ENCODE measurements at places on chromosomes 4 and X.
A peak's percentile ranks its signal among the peaks of the same experiment; 100 is the strongest.

- DNase-seq = no peak
Measured at GRCh38 chr4:41509451-41509866, 28.5 kb upstream of the LIMCH1 start.

DNA sequence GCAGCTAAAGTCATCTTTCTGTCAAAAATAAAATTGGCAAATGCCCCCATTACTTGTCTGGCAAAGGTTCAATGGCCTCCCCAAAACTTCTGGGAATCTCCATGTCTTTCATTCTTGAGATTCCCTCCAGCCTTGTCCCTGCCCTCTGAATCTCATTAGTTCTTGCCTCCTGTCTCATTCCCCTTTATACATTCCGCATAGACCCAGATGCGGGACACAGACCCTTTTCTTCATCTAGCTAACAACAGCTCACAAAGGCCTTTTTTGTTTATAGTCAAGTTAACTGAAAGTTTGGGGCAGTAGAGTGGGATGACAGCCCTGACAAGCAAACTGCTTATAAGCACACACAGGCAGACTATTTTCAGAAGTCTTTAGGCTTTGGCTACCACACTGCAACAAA is 306.1 kb upstream of the FAM241A start:
- DNase-seq = no peak

DNA sequence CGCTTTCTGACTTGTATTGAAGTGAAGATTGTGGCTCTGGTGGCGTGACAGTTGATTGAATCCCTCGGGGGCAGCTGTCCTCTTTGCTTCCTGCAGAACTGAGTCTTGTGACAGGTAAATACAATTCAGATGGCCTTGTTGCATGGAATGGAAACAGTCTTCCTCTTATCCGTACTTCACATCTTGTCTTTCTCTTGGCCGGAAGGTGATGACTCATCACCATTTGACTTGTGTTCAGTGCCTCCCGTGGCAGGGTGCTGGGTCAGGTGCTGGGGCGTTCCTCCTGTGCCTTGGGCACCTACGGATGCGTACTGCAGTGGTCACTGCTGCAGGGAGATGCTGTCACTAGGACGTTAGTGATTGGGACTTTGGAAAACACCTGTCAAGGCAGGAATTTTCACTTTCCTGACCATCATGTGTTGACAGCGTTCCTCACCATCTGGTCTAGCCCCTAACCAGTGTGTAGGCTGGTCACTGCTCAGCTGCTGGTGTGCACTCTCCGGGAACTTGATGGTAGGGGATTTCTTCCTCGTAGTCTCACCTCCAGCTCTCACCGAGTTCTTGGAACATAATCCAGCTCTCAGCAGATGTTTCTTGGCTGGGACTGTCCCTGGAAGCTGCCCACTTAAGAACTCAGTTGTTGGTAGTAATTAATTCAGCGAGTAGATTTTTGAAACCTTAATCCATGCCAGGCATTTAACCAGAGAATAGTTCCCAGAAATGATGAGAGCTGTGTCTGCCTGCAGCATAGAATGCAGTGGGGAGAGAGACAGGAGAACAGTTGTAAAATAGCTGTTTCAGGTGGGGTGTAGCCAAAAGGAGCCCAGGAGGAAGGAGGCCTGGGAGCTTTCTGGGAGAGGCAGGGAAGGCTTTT is 7.2 kb downstream of the TBC1D14 start:
- peak; percentile 64 for DNase-seq

DNA sequence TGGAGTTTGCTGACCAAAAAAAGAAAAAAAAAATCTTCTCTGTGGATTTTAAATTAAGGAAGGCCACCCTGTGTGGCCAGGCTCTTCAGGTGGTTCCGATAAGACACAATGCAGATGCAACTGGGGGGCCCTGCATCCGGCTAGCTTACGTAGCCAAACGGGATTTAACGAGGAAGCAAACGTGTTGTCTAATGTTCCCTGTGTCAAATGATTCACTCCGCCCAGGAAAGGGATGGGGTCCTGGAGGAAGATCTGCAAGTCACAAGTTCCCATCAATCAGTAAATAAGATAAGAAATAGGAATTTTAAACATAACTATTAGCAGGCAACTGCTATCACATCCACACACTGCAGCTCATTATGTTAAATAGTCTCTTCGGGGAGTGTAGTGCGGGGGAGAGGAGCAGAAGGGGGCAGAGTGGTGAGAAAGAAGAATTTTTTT is 216.4 kb upstream of the GYPA start:
- no peak for DNase-seq

- DNase-seq = no peak
Measured at GRCh38 chr4:17316566-17316965, 195.3 kb downstream of the QDPR start.

DNA sequence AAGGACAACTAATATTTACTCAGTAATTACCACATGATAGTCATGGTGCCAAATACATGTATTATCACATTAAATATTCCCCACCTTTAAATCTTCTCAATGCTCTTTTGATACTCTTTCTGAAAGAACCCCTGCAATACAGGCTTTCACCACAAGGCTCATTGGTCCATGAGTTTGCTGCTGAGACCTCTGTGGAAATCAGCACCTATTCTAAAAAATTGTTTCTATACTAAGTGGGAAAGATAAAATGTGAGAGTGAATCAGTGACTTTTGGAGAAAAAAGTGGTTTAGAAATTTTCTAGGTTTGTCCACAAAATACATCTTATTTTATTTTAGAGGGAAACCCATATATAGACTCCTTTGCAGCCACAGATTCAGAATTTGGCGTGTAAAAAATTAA is 257.3 kb downstream of the ZIC3 start:
- DNase-seq = no peak

- no peak for DNase-seq
Measured at GRCh38 chr4:54032558-54033135, 31.8 kb downstream of the CHIC2 start.

DNA sequence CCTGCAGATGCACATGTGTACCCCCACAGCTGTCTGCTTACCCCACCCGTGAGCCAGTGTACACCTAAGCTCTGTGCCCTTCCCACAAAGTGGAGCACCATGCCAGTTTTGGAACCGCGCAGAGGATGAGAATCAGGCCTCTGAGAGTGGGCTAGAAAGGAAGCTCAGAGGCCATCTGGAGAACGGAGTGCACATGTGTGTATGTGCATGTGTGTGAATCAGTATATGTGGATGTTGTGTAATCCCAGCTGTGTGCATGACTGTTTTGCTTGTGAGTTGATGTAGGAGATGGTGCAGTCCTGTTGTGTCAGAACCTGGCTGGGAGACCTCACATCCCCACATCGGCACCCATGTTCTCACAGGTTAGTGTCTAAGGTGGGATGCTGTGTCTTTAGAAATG is 93.0 kb downstream of the DRD5 start:
- DNase-seq = no peak

- no peak for DNase-seq
Measured at GRCh38 chr4:153025406-153025805, 89.3 kb downstream of the FHDC1 start.

DNA sequence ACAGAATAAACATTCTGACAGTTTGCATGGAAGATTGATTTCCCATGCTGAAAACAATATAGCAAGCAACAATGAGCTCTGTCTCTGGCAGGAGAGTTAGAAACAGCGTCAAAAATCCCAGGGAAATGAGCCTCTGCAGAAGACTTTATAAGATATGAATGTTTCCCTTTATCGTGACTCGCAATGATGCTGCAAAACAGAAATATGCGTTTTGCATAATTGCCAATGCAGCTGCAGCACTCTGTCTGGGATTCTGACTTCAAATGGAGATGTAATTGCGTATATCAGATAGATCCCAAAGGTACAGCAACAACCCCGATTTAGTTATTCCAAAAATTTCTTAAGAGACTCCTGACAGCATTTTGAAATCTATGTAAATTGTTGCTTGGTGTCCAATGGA is 702.4 kb upstream of the EPHA5 start:
- no peak for DNase-seq

- DNase-seq = no peak
Measured at GRCh38 chrX:130631011-130631410, 229.2 kb downstream of the RBMX2 start.

- no peak for DNase-seq
Measured at GRCh38 chrX:134542485-134542884, 82.5 kb downstream of the HPRT1 start.

DNA sequence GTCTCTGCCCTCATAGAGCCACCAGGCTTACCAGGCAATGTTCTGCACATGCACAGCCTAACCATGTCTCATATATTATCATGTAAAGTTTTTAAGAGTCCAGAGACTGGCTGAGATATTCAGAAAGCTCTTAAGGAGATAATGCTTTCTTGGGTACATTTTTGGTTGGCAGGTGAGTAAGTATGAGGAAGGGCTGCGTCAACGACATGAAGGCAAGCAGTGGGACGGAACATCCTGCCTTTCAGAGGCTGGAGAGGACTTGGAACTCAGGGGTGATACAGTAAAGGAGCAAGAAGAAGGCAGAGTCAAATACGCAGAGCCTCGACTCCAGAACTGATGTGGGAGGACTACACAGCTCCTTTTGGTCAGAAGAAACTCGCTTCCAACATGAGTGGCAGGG is 74.8 kb upstream of the MTNR1A start:
- DNase-seq = no peak

Data from stimulated activated CD4-positive, alpha-beta T cell treated with anti-CD3 and anti-CD28 coated beads, Interleukin-2, amount 100 ng/mL, for 24 hours (primary cell).